ENCODE measurements at places on chromosomes 4 and X.

- DNase-seq, result no peak
Observed at GRCh38 chr4:43651991-43652390, 759.5 kb downstream of the GRXCR1 start.

- DNase-seq, result no peak
Observed at GRCh38 chr4:126458993-126459392, 1144.2 kb downstream of the FAT4 start.

DNA sequence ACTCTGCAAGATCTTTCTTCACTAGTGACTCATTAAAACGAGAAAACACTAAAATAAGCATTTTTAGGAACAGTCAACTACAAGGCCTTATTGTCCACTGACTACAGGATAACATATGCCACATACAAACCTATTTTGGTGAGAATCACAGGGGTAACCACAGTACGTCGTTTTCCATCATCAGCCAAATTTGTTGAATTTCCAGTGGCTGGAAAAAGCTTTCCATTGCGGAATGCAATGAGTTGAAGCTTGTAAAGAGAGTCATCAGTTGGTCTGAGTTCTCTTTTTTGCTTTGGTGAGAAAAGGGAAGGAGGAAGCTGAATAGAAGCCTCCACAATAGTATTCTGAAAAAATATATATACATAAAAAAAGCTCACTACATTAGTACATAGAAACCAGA, 102.4 kb downstream of the ADGRA3 start:
- DNase-seq, result no peak

- no peak for DNase-seq
Observed at GRCh38 chr4:151530783-151531182, 121.8 kb downstream of the FHIP1A start.

GRCh38 chrX:9581771-9582385, 117.0 kb downstream of the TBL1X start:
- DNase-seq, result no peak

DNA sequence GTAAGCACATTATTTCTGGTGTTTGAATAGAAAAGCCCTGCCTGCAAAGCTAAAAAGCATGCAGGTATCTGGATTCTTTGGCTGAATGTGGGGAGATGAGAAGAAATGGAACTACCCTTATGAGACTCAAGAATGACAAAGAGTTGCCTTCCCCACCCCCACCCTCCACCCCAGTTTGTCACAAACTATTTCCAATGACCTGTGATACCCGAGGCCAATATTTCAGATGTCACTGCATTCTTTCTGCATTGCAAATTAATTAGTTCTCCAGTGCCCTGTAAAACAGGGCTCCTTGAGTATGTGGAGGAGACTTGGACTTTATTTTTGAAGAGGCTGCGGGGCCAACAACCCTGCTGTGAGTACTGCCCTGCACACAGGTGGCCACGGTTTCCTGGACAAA, 116.4 kb downstream of the ZNF827 start:
- DNase-seq, result no peak

DNA sequence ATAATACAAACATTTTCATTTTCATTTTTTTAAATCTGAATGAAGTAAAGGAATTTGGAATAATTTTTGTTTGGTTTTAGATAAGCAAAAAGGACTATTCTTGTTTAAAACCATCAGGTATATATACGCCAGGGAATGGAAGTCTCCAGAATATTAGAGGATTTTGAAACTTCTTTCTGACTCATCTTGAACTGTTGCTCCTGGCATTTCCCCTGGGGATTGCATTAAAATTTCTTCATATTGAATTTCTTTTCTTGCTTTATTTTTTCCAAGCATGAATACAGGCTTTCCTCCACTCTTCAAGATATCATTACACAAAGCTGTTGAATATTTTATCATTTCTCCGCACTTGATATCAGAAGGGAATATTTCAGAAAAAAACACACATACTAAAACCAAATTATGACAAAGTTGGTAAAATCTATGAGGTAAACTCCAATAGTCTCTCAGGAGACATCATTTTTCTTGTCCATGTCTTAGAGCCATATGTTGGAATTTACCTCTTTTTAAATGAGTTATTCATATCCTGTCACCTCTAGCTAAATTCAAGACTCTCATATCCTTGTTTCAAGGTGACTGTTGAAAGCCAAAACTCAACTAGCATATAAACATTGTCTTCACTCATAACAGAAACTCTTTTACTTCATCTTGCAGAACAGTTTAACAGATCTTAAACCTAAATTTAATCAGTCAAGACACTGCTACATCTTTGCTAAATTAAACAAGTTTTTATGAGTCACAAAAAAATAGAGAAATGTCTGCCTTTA, 20.7 kb upstream of the CSN1S1 start:
- DNase-seq, result no peak

GRCh38 chrX:103197721-103198306, 17.1 kb upstream of the BEX4 start:
- no peak for DNase-seq

DNA sequence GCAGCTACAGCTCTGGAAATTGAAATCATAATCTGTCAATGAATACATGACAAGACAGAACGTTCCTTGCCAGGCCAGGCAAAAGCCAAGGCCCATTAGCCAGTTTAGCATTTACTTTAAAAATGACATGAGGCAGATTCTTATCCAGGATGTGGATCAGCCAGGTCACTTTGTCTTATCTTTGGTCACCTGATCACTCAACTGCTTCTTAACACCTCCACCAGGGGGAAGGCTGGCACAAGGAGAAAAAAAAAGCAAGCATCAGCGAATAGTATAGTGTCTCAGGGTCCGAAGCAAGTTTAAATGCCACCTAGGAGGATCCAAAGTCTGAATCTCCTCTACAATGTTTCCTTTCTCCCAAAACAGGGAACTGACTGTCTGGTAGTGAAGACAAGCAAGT, 18.8 kb downstream of the ATP1B4 start:
- DNase-seq, result peak; percentile 12

GRCh38 chr4:152672206-152673092, 7.3 kb downstream of the TMEM154 start:
- DNase-seq, result no peak

- no peak for DNase-seq
Observed at GRCh38 chr4:34245276-34245675, 1999.0 kb downstream of the ARAP2 start.
